Keratinocyte (primary cell): ENCODE measurements at places on chromosomes 1 and 21. TPM values are rescaled to one million over a fixed set of nuclear protein-coding genes. Genes with fewer than 3 reads are reported as not detected.

DNA sequence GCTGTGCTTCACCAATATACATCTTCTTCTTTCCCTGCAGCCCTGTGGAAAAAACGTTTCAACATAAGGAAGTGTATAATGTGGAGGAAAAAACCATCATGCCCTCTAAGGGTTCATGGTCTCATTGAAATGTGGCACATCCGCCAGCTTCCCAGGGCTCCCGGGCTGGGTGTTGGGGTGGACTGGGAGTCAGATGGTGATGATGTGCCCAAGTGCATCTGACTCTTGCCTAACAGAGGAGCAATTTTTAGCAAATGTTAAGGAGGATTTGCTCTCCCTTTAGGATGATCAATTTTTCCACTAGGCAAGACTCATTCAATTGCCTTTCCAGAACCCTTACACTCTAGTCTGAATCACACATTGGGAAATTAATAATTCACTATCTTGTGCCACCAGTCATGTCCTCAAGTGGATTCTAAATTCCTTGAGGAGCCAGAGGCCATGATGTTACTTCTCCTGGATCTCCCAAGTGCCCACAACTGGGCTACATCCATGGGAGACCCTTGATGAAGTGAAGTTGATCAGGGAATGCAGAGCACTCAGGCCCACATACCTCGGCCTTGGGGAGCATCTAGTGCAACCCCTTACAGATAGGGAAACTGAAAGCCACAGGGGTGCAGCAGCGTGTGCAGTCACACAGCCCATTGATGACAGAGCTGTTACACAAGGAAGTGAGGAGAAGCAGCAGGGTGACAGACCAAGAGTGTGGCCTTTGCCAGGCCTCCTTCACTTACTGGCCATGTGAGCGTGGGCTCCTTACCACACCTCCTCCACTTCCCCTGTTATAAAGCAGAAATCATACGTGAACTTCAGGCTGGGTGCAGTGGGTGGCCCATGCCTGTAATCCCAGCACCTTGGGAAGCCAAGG lies 100.0 kb upstream of the SLC44A3 start:
- DNase-seq = no peak

- DNase-seq = peak; percentile 61
These were observed 621.5 kb upstream of the ADGRL2 start for GRCh38 chr1:81179242-81179641.

GRCh38 chr21:31781737-31782136 lies 49.8 kb upstream of the SCAF4 start:
- no peak for DNase-seq

- DNase-seq = no peak
These were observed 109.4 kb upstream of the GUCA2B start for GRCh38 chr1:42043811-42044210.

The KCNT2 gene
- 0.01 TPM in 1 of 3 replicates, not detected in the others for polyA plus RNA-seq

DNA sequence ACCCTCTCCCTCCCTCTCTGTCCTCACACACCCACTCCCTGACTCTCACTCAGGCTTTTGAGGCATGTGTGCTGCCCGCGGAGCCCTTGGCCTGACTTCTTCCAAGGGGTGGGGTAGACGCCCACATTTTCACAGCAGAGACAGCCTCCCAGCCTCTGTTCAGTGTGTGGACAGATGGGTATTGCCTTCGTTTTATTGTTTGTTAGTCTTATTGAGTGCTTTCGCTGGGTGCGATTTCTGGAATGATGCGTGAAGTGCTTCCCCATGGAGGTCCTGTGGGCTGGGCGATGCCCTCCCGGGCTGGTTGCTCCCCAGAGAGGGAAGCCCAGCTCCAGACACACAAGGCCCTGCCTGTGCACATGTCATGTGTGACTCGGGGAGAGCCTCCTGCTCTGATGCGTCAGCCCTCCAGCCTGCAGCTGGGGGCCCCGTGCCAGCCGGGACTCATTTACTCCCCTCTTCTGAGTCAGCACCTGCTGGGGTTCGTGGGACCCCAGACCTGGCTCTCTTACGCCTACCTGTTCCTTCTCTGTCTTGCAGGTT lies 14.7 kb downstream of the PDXK start:
- DNase-seq = no peak

The NR5A2 gene
- polyA plus RNA-seq = 0.01 to 0.05 TPM in 2 of 3 replicates, not detected in the other

The NHLH1 gene
- 0.10 to 0.17 TPM (median 0.13 TPM) in 3 replicates for polyA plus RNA-seq

The PHTF1 gene
- polyA plus RNA-seq = 4.4 to 6.8 TPM (median 5.1 TPM) in 3 replicates

The FCGR1A gene
- not detected in 3 replicates for polyA plus RNA-seq

GRCh38 chr1:219744652-219745469 lies 132.0 kb upstream of the ZC3H11B start:
- DNase-seq = no peak

DNA sequence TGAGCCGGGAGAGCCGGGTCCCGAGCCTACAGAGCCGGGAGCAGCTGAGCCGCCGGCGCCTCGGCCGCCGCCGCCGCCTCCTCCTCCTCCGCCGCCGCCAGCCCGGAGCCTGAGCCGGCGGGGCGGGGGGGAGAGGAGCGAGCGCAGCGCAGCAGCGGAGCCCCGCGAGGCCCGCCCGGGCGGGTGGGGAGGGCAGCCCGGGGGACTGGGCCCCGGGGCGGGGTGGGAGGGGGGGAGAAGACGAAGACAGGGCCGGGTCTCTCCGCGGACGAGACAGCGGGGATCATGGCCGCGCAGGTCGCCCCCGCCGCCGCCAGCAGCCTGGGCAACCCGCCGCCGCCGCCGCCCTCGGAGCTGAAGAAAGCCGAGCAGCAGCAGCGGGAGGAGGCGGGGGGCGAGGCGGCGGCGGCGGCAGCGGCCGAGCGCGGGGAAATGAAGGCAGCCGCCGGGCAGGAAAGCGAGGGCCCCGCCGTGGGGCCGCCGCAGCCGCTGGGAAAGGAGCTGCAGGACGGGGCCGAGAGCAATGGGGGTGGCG lies 371 bp downstream of the ARID1A start:
- DNase-seq = no peak
